ENCODE measurements at places on chromosomes 16 and 17.

- no peak for ATAC-seq
Measured at GRCh38 chr17:27578718-27579085, 52.3 kb upstream of the LGALS9 start.

GRCh38 chr17:7238420-7239090 lies 702 bp downstream of the PHF23 start:
- no peak for ATAC-seq

GRCh38 chr16:22660441-22661160 lies 149.9 kb downstream of the NPIPB5 start:
- ATAC-seq: no peak

DNA sequence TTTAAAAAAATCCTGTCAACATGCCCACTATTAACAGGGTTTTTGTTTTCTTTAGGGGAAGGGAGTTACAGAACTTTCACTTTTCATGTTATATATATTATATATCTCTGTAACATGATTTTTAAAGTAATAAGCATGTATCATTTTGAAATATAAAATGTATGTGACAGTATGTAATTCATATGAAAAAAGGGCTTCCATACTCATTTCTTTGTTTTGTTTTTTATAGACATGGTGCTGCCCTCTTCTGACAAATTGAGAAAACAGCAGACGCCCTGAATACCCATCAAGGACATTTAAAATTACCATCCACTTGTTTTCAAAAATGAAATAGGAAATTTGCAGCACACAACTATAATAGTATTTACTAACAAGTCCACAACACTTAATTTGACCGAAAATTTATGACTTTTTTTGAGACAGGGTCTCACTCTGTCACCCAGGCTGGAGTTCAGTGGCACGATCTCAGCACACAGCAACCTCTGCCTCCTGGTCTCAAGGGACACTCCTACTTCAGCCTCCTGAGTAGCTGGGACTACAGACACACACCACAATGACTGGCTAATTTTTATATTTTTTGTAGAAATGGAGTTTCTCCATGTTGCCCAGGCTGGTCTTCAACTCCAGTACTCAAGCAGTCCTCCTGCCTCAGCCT lies 30.4 kb downstream of the CFDP1 start:
- no peak for ATAC-seq

DNA sequence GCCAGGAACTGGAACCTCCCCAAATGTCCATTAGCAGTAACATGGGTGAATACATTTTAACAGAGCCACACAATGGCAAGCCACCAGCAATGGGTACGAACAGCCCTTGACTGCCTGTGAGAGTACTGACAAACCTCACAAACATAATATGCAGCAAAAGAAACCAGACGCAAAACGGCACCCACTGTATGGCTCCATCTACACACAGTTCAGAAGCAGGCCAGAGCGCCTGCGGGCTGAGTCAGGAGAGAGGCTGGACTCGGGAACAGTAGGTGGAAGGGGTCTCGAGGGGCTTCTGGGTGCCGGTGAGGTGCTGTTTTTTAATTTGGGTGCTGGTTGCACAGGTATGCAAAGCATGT lies 77.4 kb upstream of the TOB1 start:
- ATAC-seq: no peak

DNA sequence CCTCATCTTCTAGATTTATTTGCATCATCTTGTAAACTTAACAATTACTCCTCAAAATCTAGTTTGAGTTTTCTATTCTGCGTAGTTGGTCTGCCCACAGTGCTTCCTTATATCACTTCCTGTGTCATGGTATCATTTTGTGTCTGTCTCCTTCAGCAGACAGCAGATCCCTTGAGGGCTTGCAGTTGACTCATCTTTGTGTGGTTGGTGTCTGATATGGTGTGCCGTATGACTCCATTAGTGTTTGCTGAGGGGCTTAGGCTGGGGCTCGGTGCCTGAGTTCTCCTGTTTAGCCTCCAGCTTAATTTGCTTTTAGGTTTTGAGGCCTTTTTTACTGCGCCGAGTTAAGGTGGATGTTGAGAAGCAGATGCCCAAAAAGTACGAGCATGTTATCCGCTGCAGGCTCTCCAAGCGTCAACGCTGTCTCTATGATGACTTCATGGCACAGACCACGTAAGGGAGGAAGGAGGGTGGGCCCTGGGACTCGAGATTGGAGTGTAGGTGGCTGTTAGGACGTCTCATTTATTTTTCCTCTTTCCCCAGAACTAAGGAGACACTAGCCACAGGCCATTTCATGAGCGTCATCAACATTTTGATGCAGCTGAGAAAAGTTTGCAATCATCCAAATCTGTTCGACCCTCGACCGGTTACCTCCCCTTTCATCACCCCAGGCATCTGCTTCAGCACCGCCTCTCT lies 16.9 kb downstream of the SRCAP start:
- ATAC-seq: no peak

DNA sequence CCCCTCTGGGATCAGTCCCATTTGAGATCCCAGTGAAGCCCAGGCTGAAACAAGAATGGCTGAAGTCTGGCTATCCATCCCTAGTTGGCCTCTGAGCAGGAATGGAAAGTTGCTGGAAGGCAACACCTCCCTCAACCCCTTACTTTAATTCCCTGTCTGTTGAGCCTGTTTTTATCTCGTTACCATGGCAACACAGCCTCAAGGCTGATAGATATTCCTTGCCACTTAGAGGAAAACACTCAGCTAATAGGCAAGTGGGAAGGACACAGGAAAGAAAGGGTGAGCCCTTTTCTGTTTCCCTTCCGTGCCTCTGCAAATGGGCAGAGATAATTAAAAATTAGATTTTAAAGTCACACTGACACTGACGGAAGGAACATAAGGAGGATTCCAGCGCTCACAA lies 75.5 kb upstream of the CLEC3A start:
- no peak for ATAC-seq

DNA sequence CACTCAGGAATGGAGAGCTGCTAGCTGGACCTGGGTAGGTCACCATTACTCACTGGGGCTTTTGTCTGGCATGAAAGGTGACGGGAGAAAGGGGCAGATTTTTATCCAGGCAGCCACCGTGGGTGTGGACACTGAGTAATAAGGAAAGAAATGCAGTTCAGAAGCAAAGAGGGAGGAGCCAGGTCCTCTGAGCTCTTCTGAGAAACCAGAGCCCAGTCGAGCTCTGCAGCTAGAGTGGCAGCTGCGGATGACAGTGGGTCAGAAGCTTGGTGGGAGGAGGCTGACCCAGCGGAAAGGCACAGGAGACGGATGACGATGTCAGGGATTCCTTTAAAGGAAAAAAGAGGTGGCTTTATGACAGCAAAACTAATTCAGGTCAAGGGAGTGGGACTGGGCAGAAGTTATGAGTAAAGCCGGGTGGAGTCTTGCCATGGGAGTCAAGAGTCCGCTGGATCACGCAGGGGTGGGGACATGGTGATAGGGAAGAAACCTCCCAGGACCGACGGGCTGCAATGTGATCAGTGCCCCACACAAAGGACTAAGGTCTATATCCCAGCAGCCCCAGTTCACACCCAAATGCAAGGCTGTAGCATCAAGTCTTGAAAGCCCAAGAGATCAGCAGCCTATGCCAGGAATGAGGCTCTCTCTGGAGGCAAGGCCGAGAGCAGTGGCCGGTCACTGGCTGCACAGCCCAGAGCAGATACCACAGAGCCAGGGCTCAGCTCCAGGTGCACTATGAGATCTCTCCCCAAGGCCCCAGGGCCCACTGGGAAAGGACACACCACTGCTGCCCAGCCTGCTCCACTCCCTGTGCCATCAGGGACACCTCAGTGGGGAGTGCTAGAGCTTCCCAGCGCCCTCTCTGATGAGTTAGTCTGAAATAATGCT lies 6.3 kb upstream of the MNT start:
- ATAC-seq: peak; percentile 83

DNA sequence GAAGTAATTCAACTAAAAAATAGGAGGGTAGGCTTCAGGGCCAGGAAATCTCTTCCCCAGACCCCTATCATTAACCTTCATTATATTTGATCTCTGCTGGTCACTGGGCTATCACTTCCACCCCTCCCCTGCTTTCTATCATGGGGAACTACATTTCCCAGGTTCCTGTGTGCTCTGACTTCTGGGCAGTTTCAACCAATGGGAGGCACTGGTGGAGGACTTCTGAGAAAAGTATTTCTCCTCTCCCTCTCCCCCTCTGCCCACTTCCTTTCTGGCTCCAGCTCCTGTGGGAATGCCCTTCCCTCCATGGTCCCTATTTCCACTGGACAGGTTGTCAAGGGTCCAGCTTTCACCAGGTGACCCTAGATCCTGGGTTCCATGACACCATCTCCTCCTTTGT lies 364.4 kb downstream of the C16orf95 start:
- no peak for ATAC-seq

GRCh38 chr17:49848019-49848473 lies at the start of gene TAC4:
TSS of gene TAC4 (minus strand) at chr17:49848069. CDS start at chr17:49848017, 52 bp downstream.
- no peak for ATAC-seq

DNA sequence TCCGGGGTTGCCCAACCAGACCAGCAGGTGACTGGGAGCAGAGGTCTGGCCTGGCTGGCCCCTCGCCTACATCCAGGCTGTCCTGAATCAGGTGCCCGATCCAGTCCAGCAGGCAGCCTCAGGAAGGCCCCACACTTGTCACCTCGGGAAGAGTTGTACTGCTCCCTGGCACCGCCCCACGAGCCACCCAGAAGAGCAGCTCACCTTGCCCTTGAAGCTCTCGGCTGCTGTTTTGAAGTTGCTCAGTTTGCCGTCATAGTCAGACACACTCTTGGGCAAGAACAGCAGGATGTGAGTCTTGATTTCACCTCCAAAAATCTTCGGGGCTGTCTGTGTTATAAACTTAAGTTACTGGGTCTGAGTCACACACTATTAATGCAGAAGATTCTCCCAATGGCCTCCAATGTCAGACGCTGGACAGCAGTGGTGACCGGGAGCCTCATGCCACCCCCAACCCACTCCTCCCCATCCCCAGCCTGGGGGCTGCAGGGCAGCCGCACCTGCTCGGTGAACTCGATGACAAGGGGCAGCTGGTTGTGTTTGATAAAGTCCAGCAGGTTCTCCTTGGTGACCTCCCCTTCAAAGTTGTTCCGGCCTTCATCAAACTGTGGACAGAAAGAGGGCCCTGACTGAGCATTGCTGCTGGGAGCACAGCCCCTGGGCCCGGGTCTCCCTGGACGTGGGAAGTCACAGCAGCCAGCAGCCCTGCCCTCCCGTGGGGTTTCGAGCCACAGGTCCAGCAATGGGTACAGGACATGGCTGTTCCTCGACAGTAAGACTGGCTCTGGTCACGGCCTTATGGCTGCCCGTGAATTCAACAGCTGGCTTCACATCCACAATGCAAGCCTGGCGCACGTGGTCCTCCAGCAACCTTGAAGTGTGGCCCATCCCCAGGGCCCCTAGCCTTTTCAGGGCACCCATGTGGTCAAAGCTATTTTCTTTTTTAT lies 12.2 kb upstream of the PPP1R27 start:
- ATAC-seq: no peak

GRCh38 chr16:72959301-72959996 lies 88.5 kb downstream of the ZFHX3 start:
- no peak for ATAC-seq

GRCh38 chr17:44527102-44527501 lies 23.9 kb upstream of the GPATCH8 start:
- ATAC-seq: no peak

DNA sequence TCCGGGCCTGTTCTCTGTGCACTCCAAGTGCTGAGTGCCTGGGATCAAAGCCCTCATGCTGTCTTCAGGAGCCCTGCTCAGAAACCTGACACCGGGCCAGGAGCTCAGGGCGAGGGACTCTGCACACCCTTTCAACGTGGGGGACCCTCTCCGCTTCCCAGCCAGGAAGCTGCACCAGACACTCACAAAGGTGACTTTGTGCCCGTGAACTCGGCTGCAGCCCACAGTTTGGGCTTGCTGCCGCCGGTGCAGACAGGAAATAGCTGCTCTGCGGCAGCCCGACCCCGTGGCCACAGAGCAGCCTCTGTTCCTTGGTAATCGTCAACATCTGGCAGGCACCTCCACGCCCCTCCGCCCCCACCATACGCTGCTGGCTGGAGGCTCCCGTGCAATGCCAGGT lies 93.4 kb upstream of the METRNL start:
- ATAC-seq: no peak

DNA sequence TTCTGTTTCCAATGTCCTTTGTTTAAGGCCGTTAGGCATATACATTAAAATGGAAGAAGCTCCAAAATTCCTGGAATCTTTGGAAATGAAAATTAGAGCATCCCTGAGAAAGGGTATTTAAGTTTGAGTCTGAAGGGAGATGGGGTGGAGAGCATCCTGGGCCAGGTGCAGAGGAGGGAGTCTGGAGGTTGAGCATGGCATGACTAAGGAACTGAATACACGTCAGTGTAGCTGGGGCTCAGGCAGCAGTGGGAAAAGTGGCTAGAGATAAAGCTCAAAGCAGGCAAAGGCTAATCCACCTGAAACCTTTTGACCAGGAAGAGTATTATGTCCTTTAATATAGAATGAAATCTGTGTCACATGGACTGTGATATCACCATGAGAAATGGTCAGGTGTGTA lies 669.0 kb upstream of the RBFOX1 start:
- no peak for ATAC-seq

DNA sequence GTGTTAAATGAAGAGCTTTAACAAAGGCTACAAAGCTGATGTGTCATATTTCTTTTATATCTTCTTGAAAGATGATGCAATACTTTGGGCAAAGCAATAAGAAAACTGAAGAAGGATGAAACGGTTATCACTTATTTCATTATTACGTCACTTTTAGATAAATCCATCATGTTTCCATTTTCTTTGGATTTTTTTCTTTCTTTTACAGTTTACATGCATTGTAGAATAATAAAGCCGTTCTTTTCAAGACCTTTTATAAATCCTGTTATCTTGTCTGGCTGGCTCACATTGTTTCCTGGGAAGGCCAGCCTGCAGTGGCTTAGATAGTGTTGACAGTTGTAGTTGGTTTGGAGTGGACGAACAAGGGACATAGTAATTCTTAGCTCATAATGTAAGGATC lies 28.9 kb downstream of the TANC2 start:
- ATAC-seq: no peak

- ATAC-seq: no peak
Measured at GRCh38 chr17:50672831-50673551, 34.7 kb downstream of the ANKRD40 start.

DNA sequence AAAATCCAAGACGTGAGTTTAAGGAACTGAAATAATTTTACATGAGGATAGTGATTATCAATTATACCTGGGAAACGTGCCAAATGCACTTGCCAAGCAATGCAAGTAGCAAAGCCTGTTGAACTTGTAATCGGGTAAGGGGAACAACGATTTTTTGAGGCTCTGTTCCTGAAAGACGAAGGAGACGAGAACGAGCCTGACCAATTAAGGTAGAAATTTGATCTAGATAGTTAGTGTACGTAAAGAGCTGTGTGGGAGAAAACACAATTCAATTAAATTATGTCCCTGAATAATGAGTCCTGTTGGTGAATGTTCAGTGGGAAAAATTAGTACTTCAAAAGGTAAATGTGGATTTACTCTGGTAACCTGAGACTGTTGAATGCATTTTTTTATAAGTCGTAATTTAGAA lies 17.7 kb upstream of the KCTD5 start:
- no peak for ATAC-seq

DNA sequence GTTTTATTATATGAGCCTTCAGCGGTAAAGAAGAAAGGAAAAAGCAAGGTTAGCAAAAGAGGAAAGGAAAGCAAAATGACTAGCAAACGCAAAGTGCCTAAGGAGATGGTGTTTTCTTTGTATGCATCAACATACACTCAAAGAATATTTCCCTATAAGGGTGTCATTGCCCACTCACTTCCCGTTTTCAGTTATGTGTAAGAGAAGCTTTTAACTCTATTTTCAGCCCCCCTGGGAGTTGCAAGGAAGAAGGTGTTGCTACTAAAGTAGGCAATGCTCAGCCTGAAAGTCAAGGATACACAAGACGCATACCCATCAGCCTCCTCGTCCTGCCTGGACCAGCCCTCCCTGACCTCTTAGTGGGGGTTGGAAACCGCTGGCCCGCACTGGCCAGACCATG lies 267.7 kb upstream of the ZFHX3 start:
- no peak for ATAC-seq

- ATAC-seq: no peak
Measured at GRCh38 chr17:49342575-49342936, 19.5 kb downstream of the ZNF652 start.

Data from gastroesophageal sphincter (tissue), 4 donors.